ENCODE measurements at places on chromosomes 7 and 10.

DNA sequence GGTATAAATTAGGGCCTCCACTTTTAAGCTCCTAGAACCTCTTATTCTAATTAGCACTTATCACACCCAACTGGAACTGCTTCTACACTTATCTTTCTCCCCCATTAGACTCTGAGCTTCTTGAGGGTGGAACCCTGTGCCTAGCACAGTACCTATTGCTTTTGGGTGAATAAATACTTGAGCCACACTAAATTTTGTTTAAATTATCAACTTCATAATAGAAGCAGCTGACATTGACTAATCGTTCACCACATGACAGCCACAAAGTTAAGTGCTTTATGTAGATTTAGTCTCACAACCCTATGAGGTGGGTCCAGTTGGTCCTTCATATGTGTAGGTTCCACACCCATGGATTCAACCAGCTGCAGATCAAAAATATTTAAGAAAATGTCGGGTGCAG is 36.0 kb upstream of the DNAJB12 start:
- DNase-seq, result no peak

DNA sequence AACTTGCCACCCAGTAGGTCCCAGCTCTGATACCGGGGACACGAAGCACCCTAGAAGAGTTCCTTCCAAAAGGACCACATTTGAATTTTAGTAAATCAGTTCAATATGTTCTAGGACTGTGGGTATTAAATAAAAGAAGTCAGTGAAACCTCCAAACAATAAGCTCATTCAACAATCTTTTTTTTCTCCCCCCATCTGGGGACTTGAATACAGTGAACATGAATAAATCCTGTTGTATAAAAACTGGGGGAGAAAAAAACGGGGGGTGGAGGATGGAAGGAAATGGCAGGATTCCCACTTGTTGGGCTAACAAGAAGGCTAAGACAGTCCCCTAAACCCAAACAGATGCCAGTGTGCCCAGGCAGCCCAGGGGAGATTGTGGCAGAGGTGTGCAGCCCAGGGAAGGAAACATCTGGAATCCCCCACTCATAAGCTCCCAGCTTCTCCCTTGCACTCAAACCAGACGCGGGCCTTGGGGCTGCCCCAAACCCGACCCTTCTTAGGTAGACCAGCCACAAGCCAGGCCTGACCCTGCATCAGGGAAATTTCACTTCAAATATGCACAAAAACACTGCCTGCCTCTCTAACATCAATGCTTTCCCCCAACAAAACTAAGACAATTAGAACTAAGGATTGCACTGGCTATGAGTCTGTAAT is 8.8 kb downstream of the AFAP1L2 start:
- DNase-seq, result no peak

- DNase-seq, result no peak
Measured at GRCh38 chr7:34331102-34331501, 326.9 kb upstream of the NPSR1 start.

DNA sequence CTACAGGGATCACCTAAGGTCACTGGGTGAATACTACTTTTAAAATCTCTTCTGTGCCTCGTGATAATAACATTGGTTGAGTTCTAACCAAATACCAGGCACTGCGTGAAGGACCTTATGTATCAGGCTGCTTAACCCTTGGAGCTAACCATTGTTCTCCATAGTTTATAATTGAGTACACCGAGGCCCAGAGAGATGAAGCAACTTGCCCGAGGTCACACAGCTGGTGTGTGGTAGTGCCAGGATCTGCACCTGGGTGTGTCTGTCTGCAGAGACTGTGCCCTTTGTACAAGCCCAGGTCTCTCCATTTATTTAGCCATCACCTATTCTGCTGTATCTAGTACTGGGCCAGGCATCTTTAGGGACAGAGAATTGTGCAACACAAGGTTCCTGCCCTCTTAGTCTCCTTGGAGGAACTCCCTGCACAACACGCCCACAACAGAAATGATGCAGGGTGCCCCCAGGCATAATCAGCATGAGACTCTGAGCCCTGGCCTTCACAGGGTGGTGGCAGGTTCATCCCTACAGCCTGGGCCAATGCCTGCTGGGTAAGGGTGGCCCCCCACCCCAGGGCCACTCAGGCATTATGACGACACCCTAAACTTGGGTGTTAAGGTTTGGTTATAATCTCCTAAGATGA is 31.5 kb downstream of the UNC5B start:
- no peak for DNase-seq

GRCh38 chr7:149140831-149141230 is 6.4 kb upstream of the ZNF398 start:
- no peak for DNase-seq

All from NCI-H446 (cell line).